GM19239 (cell line): ENCODE measurements at places on chromosomes 12 and 14.

DNA sequence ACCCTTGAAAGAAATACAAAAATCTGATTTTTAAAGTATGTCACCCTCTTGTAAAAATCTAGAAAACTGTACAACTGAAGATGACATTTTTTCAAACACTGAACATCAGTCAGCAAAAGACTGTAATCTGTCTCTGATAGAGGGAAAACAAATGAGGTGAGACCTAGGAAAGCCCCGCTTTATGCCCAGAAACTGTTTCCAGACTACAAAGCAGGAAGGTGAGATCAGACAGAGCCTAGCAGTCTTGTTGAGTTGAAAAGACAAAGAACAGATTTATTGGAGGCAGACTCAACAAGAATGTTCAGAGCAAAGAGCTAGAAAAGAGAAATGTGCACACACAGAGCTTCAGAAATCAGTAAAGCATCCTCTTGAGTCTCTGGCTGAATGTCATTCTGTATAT lies 873.6 kb downstream of the LRFN5 start:
- DNase-seq, result no peak

- no peak for DNase-seq
These were observed 15.1 kb downstream of the TUNAR start for GRCh38 chr14:95891742-95892141.

DNA sequence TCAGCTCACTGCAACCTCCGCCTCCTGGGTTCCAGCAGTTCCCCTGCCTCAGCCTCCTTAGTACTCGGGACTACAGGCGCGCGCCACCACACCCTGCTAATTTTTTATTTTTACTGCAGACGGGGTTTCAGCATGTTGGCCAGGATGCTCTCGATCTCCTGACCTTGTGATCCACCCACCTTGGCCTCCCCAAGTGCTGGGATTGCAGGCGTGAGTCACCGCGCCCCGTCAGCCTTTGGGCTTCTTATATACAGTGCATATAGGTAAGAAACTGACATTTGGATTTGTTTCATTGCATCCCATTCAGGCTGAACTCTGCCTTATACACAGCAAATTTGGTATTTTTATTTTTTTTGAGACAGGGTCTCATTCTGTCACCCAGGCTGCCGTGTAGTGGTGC lies 176.8 kb downstream of the ERC1 start:
- no peak for DNase-seq

DNA sequence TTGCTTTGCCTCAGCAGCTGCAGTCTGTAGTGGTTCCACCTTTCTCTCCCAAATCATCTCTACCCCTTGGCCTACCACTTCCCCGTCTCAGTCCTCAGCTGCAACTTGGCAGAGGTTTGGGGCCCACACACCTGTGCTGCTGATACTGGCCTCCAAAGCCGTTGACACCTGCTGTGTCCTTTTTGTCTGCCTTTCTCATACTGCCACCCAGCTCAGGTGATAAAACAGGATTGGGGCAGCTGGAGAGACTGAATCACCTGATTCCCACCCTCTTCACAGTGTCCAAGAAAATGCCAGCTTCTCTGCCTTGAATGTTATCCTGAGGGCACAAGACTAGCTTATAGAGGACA lies 103.7 kb downstream of the ETV6 start:
- DNase-seq, result no peak

DNA sequence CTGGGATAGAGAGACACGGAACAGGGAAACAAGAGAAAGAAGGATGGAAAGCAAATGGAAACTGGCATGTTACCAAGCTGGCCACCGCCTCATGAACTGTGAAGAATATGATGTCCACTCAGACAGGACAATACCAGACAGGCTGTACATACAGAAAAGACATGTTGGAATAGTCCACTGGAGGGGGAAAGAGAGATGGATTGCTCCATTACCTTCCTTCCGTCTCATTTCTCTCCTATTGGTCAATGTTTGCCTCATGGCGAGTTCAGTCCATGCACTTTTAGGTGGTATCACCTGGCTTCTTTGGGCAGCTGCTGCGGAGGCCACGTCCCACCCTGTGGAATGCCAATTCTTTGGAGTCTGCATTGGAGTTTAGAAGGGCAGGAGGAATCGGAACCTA lies 166.4 kb downstream of the AEBP2 start:
- no peak for DNase-seq

DNA sequence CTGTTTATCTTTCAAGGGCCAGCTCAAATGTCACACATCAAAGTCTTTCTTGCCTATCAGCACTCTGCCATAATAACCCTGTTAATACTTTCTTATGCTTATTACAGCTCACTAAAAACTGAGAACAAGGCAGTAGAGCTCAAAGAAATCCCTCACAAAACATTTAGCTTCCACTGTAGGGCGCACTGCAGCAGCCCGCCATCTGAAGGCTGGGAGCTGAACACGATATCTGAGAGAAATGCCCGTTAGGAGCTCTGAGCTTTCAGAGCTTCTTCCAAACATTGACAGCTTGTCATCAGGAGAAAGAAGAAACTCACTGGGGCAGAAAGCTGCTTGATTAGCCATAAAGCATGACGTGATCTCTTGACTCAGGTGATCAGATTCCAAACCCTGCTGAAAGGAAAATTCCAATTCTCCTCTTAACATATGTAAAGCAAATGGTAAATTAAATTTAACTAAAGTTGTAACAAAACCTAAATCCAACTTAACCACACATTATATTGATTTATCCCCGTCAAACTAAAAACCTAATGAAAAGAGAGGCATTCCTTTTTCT lies 175.7 kb downstream of the C12orf50 start:
- DNase-seq, result no peak

DNA sequence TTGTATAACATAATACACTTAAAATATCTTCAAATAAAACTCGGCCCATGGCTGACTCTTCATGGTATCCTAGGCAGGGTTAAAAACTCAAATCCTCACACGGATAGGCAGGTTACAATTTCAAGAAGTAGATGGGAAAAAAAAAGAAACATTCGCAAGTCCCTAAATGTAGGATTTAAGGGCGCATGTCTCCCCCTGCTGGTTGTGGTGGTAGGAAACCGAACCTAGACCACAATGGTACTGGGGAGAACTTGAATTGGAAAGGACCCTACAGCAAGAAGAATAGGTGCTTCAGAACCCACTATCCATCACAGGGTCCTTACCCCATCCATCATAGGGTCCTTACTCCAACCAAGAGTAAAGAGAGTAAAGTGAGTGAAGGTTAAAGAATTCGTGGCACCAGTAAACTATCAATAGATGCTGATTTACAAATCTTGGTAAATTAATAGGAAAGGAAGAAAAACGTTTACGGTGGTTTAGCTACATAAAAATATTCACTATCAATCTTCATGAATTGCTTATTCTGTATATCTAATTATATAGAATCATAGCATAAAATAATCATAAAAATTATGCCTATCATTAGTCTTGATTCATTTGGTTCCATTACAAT lies 3.3 kb upstream of the CIPC start:
- no peak for DNase-seq

- no peak for DNase-seq
These were observed 49.5 kb downstream of the SLC2A13 start for GRCh38 chr12:40056373-40056772.

- no peak for DNase-seq
These were observed 52.3 kb upstream of the TRIM9 start for GRCh38 chr14:51147183-51147582.

GRCh38 chr14:103022002-103022684 lies 35.2 kb downstream of the CDC42BPB start:
- DNase-seq, result no peak

- no peak for DNase-seq
These were observed 28.5 kb upstream of the SRGAP1 start for GRCh38 chr12:63816031-63816430.

DNA sequence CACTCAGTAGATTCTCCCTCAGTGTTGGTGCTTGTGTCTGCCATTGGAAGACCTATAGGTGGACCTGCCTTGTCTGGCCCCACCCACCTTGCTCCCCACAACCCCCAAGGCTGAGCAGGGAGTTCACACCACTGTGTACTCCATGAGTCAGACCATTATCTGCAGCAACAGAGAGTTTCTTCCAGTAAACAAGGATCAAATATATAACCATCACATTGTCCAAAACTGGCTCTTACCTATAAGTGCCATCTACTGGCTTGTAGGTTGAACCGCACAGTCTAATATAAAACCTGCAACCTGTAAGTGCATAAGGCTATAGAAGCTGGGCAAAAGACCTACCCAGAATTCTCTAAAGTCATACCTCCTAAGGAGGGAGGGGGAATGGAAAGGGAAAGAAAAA lies 7.9 kb downstream of the TAS2R13 start:
- no peak for DNase-seq

DNA sequence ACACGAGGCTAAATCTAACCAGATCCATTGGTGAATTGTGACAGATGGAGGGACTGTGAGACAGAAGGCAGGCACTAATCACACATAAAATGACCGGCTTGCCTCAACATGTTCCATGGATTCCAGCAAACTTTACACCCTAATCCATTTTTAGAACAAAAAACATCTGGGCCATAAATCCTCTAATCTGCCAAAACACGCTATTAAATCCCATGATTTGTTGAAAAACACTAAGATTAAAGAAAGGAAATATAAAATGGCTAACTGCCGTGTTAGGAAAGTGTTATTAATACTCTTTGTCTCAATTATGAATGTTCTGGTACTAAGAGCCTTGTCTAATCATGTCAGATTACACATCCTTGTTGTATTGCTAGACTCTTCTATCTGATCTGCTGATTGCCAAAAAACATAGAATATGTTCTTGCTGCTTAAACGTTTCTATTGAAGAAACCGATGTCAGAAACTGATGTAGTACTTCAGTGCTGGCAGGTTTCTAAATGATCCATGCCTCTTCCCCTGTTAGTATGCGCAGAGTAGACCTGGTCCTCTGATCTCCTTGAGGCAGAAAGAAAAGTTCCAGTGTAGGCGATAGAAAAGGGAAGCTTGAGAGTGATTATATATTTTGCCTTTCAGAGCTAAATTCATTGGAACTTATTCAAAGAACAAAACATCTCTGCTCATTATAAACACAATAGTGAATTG lies 384.9 kb downstream of the SOX5 start:
- DNase-seq, result no peak

GRCh38 chr14:51395361-51395849 lies 155.4 kb downstream of the TMX1 start:
- DNase-seq, result no peak

DNA sequence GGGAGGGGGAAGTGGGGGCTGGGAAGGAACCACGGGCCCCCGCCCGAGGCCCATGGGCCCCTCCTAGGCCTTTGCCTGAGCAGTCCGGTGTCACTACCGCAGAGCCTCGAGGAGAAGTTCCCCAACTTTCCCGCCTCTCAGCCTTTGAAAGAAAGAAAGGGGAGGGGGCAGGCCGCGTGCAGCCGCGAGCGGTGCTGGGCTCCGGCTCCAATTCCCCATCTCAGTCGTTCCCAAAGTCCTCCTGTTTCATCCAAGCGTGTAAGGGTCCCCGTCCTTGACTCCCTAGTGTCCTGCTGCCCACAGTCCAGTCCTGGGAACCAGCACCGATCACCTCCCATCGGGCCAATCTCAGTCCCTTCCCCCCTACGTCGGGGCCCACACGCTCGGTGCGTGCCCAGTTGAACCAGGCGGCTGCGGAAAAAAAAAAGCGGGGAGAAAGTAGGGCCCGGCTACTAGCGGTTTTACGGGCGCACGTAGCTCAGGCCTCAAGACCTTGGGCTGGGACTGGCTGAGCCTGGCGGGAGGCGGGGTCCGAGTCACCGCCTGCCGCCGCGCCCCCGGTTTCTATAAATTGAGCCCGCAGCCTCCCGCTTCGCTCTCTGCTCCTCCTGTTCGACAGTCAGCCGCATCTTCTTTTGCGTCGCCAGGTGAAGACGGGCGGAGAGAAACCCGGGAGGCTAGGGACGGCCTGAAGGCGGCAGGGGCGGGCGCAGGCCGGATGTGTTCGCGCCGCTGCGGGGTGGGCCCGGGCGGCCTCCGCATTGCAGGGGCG lies at the start of gene GAPDH:
Gene GAPDH (plus strand): TSS at position 595 of the 772 bp plus-strand sequence. CDS start 316 bp downstream, outside the sequence.
- peak; percentile 77 for DNase-seq

DNA sequence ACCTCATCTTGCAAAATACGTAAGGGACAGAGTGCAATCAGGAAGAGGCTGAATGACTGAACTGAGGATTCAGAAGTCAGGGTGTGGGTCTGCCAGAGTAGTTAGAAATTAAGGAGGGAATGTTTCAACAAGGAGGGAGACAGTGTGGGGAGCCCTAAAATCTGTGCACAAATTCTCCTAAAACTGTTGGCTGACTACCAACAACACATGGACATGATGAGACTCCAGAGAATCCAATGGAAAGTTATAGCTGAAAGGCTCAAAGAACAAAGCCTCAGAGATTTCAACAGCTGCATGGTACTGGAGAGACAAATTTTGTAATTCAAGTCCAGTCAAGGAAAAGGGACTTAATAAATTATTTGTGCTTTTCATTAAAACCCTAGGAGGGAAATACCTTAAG lies 36.1 kb upstream of the NEDD1 start:
- no peak for DNase-seq

GRCh38 chr12:3291939-3292338 lies 199.1 kb upstream of the PRMT8 start:
- no peak for DNase-seq

DNA sequence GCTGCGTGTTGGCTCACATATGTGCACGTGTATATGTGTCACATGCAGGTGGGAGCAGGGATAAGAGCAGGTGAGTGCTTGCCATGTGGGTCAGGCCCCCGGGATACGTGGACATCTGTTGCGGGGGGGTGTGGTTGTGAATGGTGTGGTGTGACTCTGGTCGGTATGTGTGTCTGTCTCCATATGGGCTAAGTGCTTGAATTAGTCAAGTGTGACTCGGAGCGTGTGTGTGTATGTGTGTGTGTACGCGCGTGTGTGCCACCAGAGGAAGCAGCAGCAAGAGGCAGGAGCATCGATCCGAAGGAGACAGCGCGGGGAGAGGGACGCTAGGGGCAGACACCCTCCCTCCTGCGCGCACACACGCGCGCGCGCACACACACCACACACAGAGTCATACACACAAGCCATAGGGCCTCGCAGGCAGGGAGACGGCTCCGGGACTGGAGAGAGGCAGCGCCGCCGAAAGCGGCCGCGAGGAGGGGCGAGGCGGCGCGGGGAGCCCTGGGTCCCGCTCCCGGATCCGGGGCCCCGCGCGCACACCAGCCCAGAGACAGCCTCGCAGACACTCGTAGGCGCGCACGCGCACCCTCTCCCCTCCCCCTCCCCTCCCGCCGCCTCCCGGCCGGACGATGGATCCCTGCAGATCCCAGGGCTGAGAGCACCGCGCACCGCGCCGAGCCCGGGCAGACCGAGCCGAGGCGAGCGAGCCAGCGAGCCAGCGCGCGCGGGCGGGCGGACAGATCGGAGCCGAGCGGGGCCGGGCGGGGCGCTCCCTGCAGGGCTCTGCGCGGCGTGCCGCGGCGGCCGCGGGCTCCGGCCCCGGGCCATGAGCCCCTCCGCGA lies at the start of gene ASIC1:
Gene ASIC1 (plus strand): TSS at position 597 of the 842 bp plus-strand sequence. CDS start 1,171 bp downstream, outside the sequence.
- peak; percentile 58 for DNase-seq

- no peak for DNase-seq
These were observed 420.2 kb downstream of the MED13L start for GRCh38 chr12:115857160-115857920.
